HCT116 (cell line): ENCODE measurements at places on chromosomes 5 and 9. TPM values are rescaled to one million over a fixed set of nuclear protein-coding genes. Genes with fewer than 3 reads are reported as not detected.

DNA sequence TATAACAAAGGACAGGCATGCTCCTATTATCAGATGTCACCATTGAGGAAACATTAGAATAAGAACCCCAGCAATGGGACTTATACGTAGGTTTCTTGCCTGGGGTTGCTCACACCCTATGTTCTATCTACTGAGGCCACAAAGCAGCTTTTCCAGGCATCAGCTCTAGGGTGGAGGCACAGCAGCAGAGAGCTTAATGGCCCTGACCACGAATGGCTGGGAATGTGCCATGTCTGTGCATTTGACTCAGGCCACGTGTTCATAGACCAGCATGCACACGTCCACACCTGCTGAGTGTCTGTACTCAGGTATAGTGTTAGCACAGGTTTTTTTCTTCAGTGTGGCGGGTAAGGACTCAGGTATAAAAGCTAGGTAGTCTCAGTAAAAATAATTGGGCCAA lies 129.4 kb downstream of the AOPEP start:
- DNase-seq, result no peak

- DNase-seq, result peak; percentile 32
These were observed 122.9 kb downstream of the CAVIN4 start for GRCh38 chr9:100700689-100701318.

- DNase-seq, result peak; percentile 26
These were observed 81.2 kb downstream of the ALDH1A1 start for GRCh38 chr9:72871685-72872084.

GRCh38 chr9:12554636-12555035 lies 138.5 kb upstream of the TYRP1 start:
- DNase-seq, result no peak

DNA sequence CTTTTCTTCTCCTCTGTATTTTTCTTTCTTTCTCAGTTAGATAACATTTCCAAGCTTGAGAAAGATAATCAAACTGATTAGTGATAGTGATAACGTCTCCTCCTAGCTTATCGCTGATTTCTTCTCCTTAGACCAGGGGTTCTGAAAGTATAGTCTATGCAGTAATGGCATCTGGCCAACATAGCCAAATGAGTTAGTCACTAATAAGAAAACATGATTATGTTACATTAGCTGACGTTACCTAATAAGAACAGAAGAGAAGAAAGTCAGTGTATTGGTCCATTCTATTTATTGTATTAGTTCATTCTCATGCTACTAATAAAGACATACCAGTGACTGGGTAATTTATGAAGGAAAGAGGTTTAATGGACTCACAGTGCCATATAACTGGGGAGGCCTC lies 111.2 kb downstream of the STRBP start:
- DNase-seq, result no peak

GRCh38 chr5:168244838-168245559 lies 46.4 kb upstream of the WWC1 start:
- no peak for DNase-seq

DNA sequence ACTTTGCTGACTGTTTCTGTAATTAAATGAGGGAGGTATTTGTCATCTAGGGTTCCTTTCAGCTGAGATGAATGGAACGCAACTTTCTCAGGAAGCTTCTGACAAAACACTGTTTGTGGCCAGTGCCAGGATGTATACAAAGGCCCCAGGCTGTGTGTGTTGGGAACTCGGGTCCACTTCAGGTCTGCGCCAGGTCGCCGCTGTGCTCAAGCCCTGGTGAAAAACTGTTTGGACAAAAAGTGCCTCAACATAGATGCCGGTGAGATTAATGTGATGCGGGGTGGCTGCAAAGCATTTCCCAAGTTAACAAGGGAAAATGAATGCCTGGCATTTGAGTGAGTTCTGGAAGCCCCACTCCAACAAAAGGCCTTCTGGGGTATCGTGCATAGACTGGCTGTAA lies 156.4 kb downstream of the GABBR2 start:
- no peak for DNase-seq

GRCh38 chr9:95954940-95955339 lies 79.4 kb downstream of the ERCC6L2 start:
- no peak for DNase-seq

- no peak for DNase-seq
These were observed 34.4 kb upstream of the ELL2 start for GRCh38 chr5:95995962-95996489.

GRCh38 chr9:68898781-68899439 lies 115.0 kb downstream of the PRKACG start:
- no peak for DNase-seq

DNA sequence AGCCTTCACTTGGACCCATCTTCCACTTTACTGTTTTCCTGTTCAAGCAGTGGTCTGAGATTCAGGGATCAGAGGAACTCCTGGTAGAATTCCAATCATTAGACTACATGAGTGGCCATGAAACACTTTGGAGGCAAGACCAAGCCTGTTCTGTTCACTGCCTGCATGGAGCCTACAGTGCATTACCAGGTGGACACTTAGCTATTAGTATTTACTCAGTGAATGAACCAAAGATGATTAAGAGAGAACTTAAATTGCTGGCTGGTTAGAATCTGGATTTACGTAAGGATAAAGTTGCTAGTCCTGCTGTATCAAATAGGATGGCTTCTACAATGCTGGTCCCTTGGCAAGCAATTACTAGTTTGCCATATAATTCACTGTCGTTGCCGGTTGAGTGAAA lies 245.5 kb downstream of the ARRDC3 start:
- no peak for DNase-seq

GRCh38 chr9:137791947-137792346 lies 85.6 kb upstream of the CACNA1B start:
- no peak for DNase-seq

DNA sequence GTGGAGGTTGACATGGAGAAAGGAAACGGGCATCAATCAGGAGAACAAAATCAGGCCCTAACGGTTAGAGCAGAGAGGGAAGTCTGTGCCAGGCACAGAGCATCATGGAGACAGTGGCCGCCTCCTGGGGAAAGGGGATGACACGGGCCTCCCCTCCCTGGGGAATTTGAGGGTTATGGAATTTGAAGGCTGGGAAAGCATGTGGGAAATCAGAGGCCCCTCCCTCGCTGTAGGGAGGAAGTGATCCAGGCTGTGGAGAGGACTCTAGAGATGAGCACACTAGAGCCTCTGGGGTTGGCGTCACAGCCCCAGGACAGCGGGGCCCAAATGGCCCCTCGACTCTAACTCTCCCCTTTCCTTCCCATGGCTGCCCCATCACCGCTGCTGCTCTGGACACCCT lies 36.7 kb downstream of the PROP1 start:
- DNase-seq, result no peak

GRCh38 chr5:53368966-53369605 lies 111.3 kb upstream of the FST start:
- DNase-seq, result no peak

DNA sequence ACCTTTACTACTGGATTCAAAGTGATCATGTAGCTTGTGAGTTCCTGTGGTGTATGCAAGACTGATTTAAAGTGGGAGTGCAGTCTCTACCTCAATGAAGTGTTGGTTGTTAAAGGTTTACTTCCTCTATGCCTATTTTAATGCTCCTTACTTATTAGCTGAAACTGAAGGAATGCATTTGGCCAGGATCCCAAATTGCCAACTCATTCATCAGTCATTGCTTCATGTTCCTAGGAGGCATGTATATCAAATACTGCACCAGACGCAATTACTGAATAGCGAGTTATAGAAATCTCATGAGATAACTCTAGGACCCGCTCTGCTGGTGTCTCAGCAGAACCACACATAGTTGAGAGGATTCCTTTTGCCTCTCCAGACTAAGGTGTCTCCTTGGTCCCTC lies 143.0 kb upstream of the RPS23 start:
- DNase-seq, result peak; percentile 69

GRCh38 chr9:2180704-2181103 lies 165.6 kb downstream of the SMARCA2 start:
- DNase-seq, result no peak

- no peak for DNase-seq
These were observed 100.8 kb upstream of the PITX1 start for GRCh38 chr5:135134691-135135381.

DNA sequence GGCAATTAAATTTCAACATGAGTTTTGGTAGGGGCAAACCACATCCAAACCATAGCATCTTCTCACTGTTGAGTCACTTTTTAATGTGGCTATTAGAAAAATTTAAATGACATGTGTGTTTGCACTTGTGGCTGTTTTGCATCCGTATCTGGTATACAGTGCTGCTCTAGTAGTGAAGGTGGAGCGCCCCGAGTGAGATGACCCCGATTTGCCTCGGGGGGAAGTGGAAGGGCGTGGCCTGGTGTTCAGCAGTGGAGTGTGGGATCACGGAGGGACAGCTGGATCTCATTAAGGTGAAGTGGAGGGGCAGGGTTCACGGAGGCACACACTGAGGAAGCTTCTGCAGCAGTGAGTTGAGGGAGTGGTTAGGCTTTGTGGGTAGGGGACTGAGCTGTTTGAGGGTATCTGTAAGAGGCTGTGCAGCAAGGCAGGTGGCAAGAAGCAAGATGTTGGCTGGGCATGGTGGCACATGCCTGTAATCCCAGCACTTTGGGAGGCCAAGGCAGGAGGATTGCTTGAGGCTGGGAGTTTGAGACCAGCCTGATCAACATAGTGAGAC lies 6.2 kb upstream of the GMCL2 start:
- DNase-seq, result no peak

GRCh38 chr5:36323926-36324781 lies 22.5 kb upstream of the RANBP3L start:
- no peak for DNase-seq

GRCh38 chr9:10999646-11000045 lies 386.8 kb upstream of the PTPRD start:
- no peak for DNase-seq

DNA sequence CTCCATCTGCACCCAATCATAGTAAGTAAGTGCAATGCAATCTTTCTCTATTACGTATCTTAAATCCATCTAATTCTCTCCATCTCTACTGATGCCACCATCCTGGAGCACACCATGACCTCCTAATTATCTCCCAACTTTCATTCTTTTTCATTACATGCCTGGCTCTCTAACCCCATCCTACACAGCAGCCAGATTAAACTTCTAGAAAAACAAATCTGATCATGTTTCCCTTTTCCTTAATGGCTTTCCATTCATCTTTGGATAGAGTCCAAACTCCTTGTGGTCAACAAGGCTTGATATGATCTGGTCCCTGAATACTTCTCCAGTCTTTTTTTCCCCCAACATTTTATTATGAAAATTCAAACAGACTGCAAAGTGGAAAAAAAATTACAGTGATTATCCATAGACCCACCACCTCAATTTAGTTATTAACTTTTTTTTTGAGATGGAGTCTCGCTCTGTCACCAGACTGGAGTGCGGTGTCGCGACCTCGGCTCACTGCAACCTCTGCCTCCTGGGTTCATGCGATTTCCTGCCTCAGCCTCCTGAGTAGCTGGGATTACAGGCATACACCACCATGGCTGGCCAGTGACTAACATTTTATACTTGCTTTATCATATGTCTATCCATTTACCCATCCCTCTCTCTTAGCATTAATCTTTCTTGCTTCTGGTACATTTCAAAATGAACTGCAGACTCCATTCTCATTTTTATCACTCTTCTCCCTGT lies 5.2 kb downstream of the PPP2R2B start:
- no peak for DNase-seq

DNA sequence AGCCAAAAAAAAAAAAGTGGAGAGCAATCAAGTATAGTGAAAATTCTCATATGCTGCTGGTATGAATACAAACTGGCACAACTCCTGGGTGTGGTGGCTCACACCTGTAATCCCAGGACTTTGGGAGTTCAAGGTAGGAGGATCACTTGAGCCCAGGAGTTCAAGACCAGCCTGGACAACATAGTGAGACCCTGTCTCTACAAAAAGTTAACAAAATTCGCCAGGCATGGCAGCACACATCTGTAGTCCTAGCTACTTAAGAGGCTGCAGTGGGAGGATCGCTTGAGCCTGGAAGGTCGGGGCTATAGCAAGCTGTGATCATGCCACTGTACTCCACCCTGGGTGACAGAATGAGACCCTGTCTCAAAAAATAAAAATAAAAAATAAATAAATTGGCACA lies 51.7 kb downstream of the FNIP1 start:
- no peak for DNase-seq

DNA sequence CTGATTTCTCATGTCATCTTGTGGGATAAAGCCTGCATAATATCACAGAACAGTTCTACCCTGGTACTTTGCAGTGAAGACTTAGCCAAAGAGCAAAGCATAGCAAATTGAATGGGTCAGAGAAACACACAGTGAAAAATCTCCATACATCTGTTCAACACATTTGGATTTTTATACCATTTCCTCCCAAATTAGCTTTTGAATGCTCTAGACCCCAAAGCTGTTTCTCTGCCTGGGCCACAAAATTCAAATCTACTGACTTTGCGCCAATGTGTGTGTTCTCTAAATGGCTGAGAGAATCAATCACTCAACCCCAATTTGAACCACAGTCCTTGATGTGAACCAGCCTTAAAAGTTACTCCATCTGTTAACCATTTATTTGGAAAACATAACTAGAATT lies 236.9 kb upstream of the NFIL3 start:
- no peak for DNase-seq

DNA sequence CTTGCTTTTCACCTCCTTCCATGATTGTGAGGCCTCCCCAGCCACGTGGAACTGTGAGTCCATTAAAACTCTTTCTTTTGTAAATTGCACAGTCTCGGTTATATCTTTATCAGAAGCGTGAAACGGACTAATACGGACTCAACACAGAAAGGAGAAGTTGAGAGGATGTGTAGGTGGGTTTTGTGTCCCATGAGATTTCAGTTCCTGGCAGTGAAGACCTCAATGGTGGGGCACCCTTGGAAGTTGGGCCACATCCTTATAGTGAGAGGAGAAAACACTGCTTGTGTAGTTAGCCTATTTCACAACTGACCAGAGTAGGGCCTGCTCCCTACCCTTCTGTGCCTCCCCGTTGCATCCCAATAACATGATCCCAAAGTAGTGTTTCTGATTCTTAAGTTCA lies 98.9 kb upstream of the TNC start:
- DNase-seq, result no peak

RORB gene
- total RNA-seq, result 0.02 TPM

IFNB1 gene
- total RNA-seq, result not detected

GABRB2 gene
- total RNA-seq, result not detected

CARTPT gene
- total RNA-seq, result not detected

FPGS gene
- total RNA-seq, result 70.6 TPM

ECM2 gene
- not detected for total RNA-seq

POLK gene
- total RNA-seq, result 17.3 TPM

AGXT2 gene
- total RNA-seq, result not detected

PCDHB5 gene
- total RNA-seq, result not detected

KIF4B gene
- total RNA-seq, result 0.12 TPM
